ENCODE measurements at places on chromosomes 11 and 22. TPM values are rescaled to one million over a fixed set of nuclear protein-coding genes. Genes with fewer than 3 reads are reported as not detected.

Gene MIOX
- not detected for polyA plus RNA-seq

Gene C1QTNF5
- polyA plus RNA-seq: 20.0 TPM

Gene OR4A16
- polyA plus RNA-seq: not detected

DNA sequence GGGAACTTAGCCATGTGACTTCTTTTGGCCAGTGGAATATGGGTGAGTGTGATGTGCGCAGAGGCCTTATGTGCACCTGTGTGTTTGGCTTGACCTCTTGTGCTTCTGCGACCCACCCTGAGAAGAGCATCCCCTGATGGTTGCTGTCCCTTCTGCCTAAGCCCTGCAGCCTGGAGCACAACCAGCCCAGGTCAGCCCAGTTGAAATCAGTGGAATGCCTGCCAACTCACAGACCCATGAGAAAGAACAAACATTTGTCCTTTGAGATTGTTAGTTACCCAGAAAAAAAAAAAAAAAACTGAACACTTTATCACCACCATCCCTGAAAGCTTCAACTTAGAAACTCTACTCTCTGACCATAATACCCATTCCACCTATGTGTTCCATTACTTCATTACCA, 38.5 kb downstream of the PAMR1 start:
- no peak for DNase-seq
- H3K27ac ChIP-seq: no peak overlapping the region
